ENCODE measurements at places on chromosomes 16 and 17.

- no peak for DNase-seq
Measured at GRCh38 chr17:7587420-7588151, 2.3 kb downstream of the SOX15 start.

DNA sequence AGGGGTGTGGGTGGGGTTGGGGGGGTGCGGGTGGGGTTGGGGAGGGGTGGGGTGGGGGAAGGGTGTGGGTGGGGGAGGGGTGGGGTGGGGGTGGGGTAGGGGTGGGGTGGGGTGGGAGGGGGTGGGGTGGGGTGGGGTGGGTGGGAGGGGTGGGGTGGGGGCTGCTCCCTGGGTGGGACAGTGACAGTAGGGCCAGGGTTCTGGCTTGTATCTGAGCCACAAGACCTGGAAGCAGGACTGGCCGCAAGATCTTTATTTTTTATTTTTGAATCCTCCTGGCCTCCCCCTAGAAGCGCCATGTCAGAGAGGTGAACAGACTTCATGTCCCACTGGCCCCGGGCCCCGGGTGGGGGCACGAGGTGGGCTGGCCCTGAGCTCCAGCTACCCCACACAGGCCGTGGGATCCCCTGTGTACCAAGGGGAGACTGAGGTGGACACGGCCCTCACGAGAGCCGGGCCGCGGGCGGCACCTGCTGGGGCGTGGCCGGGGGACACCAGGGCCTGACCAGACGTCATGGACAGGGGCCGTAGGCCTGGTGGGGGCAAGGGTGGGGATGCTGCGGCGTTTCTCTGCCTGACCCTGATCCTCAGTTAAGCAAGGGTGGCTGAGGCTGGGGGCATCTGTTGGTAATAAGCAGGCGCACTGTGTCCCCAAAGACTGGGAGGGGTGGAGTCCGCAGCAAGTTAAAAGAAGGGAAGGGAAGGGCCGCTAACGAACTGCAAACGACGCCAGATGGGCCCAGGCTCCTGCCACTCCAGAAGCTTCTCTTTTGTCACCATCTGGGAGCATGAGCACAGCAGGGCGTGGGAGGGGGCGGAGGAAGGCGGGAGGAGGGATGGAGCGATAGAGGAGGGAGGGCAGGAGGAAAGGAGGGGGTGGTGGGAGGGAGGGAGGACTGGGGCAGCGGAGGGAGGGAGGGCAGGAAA, 22.3 kb upstream of the PABPN1L start:
- DNase-seq, result no peak

- no peak for DNase-seq
Measured at GRCh38 chr17:14355556-14355955, 54.7 kb downstream of the HS3ST3B1 start.

DNA sequence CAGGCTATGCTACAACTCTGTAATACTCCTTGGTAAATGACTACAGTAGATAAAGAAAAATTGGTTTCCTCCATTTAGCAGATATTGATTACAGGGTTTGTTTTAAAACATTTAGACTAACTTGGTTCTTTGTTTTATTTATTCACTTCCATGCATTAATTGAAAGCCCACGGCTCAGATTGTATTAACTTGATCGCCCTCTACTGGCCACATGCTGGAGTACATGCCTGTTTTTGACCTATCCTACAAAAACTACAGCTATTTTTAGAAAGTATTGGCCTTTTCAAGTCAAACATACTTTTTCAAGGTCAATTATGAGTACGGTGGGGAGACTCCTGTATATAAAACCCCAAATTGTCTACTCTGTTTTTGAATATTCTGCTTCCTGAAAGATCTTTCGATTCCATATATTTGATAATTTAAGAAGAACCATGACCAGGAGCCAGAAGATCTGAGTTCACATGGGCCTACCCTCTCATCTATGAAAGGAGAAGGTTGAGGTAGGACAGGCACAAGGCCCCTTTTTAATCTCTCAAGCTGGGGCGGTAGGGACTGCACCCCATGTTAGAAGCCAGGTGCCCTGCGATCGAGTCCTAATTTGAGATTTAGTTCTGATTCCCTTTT, 51.8 kb downstream of the CA10 start:
- DNase-seq, result peak; percentile 44

GRCh38 chr17:18027280-18027679, 11.7 kb downstream of the ATPAF2 start:
- no peak for DNase-seq

GRCh38 chr16:5865236-5865635, 767.6 kb upstream of the EEF2KMT start:
- DNase-seq, result no peak
